ENCODE measurements at places on chromosomes 5 and 9.

- DNase-seq = no peak
These were observed 95.9 kb upstream of the PCSK1 start for GRCh38 chr5:96528826-96529474.

DNA sequence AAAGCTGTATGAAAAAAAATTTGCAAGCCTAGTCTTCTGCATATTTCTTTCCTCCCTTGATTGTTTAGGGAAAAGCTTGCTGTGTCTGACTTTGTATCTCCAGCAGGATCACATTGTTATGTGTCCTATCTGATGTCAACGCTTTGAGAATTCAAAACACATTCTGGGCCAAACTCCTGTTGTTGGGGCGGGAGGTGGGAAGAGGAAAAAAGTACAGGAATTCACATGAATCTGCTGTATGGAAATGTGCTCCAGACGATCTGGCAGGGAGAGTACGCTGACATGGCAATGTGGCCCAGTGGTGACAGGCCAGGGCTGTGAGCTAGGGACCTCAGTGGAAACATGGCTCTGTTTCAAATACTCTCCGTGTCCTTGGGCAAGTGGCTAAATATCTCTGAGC lies 87.4 kb upstream of the GNA14 start:
- DNase-seq = peak; percentile 72

GRCh38 chr5:30878296-30878695 lies 315.2 kb upstream of the CDH6 start:
- no peak for DNase-seq

GRCh38 chr9:90593646-90594045 lies 49.0 kb downstream of the DIRAS2 start:
- DNase-seq = no peak

GRCh38 chr5:38497946-38498345 lies 58.5 kb downstream of the LIFR start:
- peak; percentile 39 for DNase-seq

GRCh38 chr5:34685485-34686165 lies 29.5 kb downstream of the RAI14 start:
- DNase-seq = peak; percentile 71

DNA sequence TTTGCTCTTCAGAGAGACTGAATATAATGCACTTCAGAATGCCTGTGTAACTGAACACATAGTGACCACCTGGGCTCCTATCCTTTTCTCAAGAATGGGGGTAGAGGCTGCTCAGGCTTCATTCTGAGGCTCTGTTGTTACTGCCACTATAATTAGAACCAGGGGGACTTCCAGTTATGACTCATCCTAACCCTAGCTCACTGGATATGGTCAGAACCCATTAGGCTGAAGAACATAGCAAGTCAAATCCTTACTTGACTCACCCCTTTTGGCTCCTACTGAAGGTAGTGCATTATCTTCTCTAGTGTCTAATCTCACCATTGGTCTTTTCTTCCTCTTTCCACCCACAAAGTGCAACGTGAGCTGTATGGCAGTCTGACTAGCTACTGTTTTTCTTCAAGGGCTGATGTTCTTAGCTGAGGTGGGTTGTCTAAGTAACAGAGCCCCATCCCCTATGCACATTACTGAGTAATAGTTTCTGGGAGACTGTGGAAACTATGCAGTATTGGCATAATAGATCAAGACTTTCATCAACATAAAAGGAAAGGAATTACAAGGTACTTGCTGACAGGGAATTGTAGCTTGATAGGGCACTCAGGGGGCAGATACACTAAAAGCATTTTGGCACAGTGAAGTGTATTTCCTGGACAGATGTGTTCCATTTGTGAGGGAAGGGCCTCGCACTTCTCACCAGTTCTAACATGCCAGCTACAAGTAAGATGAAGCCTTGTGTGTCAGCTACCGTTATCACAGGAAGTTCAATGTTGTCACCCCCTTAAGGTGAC lies 431.0 kb upstream of the MEF2C start:
- DNase-seq = peak; percentile 71

DNA sequence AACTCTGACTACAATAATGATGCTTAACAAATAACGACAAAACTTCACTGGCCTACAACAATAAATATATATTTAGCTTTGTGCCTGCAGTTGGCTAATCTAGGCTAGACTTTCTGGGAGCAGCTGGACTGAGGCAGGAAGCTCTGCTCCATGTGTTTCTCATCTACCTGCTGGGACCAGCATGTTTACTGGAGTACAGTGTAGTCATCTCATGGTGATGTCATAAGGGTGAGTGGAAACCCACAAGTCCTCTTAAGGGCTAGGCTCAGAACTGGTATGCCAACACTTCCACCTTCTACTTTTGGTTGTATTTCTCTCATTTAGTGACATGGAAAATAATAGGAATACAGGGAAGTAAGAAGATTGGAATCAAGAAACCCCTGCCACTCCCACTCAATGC lies 85.7 kb upstream of the NIPBL start:
- DNase-seq = no peak

GRCh38 chr9:112069318-112070169 lies 105.6 kb downstream of the SUSD1 start:
- no peak for DNase-seq

DNA sequence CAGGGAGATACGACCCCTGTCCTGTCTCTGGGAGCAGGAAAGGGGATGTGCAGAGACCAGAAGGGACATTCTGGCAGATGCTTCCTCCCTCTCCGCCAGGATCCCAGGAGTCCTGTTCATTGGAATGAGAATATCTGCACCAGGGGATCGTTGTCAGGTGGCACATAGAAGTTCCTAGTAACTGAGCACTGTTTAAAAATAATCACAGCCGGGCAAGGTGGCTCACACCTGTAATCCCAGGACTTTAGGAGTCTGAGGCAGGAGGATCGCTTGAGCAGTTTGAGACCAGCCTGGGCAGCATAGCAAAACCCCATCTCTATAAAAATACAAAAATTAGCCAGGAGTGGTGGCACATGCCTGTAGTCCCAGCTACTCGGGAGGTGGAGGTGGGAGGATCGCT lies 12.3 kb downstream of the SARDH start:
- DNase-seq = no peak

GRCh38 chr9:136055715-136056545 lies 39.2 kb downstream of the NACC2 start:
- DNase-seq = no peak

- no peak for DNase-seq
These were observed 1.1 kb downstream of the ATPSCKMT start for GRCh38 chr5:10248378-10249260.

DNA sequence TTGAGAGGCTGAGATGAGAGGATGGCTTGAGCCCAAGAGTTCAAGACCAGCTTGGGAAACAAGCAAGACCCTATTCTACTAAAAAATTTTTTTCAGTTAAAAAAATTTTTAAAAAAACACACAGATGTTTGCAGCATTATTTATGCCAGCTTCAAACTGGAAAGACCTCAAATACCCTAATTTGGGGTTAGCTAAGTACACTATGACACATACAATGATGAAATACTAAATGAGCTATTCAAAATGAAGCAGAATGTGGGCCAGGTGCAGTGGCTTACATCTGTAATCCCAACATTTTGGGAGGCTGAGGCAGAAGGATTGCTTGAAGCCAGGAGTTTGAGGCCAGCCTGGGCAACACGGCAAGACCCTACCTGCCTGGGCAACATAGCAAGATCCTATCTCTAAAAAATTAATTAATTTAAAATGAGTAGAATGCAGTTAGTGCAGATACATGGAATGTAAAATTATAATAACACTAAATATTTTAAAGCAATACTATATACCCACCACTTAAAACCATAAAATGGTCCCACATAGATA lies 44.9 kb downstream of the LHFPL2 start:
- DNase-seq = no peak

DNA sequence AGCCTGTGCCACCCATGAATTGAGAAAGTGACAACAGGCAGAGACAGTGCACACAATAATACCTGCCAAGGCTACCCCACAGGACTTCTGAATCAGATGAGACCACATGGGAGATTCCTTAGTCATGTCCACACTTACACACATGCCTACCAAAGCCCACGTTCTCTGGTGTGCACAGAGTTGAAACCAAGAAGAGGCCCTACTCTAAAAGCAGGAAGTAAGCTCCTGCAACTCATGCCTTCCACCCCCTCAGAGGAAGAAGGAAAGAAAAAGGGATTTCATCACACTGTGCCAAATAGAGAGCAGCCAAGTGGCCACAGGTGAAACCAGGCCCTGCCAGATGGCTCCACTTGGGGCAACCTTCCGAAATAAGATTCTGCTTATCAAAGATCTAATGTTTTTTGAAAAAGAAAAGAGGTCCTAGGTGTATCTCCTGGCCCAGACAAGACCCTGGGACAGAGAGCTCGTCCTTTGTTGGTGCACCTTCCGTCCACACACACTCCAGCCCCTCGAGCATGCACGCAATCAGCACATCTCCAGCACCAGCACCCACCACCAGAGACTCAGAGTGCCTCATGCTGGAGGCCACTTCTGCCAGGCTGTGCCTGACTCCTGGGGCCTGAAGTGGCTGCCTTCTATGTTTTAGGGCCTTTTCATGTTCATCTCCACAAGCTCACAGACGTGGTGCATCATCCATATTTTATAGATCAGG lies 114.6 kb upstream of the SPOCK1 start:
- peak; percentile 19 for DNase-seq

- no peak for DNase-seq
These were observed 53.1 kb downstream of the MRPL36 start for GRCh38 chr5:1746371-1747078.

DNA sequence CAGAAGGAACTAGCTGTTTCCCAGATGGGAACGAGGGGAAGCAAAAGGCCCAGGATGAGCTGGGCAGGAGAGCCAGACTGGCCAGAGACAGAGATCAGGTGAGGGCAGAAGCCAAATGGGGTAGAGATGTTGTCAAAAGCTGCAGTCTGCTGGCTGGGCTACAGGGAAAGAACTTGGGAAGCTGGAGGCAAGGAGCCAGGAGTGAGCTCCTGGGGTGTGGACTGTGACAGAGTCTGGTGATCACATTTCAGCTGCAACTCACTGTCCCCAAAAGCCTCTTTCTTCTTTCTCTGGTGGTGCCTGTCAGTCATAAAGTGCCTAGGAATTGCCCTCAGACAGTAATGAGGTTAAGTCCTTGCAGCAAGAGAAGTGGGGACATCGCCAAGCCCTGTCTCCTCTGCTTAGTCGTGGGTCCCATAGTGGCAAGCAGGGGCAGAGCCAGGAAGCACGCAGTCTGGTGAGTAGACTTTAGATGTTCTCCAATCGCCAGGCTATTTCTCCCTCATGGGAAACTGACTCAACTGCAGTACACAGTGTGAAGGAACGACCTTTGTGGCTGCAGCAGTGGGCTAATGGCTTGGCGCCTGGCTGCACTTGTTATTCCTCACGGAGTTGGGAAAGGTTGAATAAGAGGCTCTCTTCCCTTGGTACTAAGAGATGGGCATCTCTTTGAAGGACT lies 2.5 kb upstream of the FSD1L start:
- DNase-seq = no peak

- no peak for DNase-seq
These were observed 341.8 kb downstream of the MAN2A1 start for GRCh38 chr5:110031402-110032140.

DNA sequence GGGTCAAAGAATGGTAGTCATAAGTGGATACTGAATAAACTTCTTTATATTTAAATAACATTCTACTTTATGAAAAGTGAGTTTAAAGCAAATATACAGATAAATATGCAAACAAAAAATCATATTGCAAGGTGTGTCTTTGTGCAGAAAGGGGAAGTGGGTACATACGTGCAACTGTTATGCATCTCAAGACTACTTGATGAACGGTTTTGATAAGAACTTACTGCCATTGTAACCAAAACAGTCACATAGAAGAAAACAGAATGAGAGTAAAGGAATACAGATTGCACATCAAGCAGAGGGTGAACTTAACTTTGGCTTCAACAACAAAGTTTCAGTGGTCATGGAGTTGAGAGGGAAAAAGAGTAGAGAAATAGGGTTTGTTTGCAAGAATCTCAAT lies 9.9 kb downstream of the CAMK4 start:
- DNase-seq = no peak

DNA sequence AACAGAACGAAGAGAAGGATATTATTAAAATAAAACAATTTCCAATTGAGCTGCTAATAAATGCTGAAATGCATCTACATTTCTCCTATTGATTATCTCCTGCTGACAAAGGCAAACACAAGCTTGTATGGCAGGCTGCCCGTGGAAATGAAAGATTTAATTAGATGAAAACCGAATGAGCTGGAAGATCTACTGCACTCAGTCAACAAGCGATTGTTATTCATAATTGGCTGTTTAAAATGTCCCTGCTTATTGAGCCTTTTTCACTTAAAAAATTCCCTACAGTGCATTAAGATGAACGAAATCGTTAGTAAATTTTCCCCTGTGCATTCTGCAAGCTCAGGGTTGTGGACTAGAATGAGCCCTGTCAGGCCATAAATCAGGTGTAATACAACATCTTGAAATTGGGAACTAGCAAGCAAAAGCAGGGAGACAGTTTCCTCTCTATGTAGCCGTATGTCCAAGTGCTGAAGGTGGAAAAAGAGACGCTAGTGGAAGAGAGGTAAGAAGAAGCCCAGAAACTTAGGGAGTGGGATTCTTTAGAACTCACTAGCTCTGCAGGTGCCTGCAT lies 28.5 kb upstream of the KIF4B start:
- no peak for DNase-seq

- DNase-seq = no peak
These were observed 23.7 kb upstream of the NRARP start for GRCh38 chr9:137325799-137326198.

GRCh38 chr5:79924936-79925893 lies 65.8 kb downstream of the MTX3 start:
- DNase-seq = peak; percentile 21

DNA sequence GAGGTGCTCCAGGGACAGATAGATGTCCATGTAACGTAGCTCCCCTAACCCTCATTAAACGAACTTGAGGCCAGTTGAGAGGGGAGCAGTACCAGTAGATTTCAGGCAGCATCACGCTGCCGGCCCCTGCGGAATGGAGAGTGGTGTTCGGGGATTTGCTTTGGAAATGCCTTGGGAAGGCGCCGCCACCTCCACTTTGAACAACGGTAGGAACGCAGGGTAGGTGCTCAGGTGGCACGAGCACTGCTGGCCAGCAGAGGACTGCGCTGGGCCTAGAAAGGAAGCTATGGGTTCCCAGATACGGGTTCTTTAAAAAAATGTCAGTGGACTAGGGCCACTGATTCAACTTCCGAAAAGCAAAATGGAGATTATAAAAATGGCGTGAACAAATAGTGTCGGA lies 271.8 kb downstream of the FANCC start:
- DNase-seq = no peak

- DNase-seq = peak; percentile 16
These were observed 48.7 kb downstream of the CAMSAP1 start for GRCh38 chr9:135858491-135859185.

DNA sequence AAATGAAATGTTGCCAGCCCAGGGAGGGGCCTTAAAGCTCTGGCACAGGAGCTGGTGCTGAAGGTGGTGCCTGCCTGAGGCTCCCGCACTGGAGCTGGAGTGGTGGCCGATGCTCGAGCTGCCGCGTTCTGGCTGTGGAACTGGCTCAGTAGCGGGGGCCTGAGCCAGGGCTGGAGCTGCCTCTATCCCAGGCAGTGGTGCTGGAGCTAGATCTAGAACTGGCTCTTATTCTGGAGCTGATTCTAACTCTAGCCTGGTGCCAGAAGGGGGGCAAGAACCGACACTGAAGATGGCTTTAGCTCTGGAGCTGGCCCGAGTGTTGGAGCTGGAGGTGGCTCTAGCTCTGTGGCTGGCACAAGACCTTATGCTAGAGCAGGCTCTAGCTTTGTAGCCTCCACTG lies 19.2 kb downstream of the OBP2B start:
- no peak for DNase-seq

- no peak for DNase-seq
These were observed 11.9 kb upstream of the ZNF622 start for GRCh38 chr5:16477541-16477940.

All from EH (cell line).